ENCODE measurements at places on chromosomes 12 and 14.

DNA sequence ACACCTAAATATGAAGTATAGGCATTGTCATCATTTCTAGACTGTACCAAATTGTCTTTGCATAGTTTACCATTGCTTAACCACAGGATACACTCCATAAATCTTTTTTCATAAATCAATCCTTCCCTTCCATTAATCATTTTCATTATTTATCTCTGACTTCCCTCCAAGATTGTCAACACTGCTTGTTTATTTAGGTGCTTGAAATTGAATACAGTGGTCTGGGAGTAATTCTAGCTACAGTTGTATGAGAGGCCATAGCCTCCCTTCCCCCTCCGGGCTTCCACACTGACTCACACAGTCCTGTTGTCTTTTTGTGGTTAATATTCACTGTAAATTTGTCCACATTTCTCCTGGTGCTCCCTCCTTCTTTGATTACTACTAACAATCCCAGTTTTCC is 114.2 kb upstream of the ARID2 start:
- peak; percentile 17 for DNase-seq

DNA sequence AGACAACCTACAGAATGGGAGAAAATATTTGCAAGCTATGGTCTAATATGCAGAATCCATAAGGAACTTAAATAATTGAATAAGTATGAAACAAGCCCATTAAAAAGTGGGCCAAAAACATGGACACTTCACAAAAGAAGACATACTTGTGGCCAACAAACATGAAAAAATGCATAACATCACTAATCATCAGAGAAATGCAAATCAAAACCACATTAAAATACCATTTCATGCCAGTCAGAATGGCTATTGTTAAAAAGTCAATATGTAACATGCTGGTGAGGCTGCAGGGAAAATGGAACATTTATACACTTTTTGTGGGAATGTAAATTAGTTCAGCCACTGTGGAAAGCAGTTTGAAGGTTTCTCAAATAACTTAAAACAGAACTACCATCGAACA is 945.4 kb upstream of the FLRT2 start:
- DNase-seq, result no peak

GRCh38 chr12:114032801-114033200 is 66.7 kb upstream of the RBM19 start:
- DNase-seq, result no peak

- DNase-seq, result no peak
Measured at GRCh38 chr14:28774764-28775735, 8.5 kb downstream of the FOXG1 start.

DNA sequence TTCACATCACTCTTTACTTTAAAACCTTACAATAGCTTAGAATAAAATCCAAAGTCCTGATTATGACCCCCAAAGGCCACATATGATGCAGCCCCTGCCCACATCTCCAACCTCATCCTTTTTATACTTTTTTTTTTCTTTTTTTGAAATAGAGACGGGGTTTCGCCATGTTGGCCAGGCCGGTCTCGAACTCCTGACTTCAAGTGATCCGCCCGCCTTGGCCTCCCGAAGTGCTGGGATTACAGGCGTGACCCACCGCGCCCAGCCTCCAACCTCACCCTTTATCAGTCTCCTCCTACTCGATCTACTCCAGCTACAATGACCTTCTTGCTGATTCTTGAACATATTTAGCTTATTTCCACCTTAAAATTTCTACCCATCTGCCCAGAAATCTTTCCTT is 1.2 kb upstream of the MAPKAPK5 start:
- DNase-seq, result no peak

- DNase-seq, result no peak
Measured at GRCh38 chr12:30909349-30910037, 17.1 kb upstream of the TSPAN11 start.
